Fibroblast of villous mesenchyme (primary cell): ENCODE measurements at places on chromosomes 12 and 14.

- peak; percentile 34 for DNase-seq
These were observed 25.0 kb upstream of the HSPB8 start for GRCh38 chr12:119153477-119154434.

- no peak for DNase-seq
These were observed 67.1 kb upstream of the GZMB start for GRCh38 chr14:24701062-24701461.

GRCh38 chr14:68779761-68780323, 13.0 kb downstream of the ZFP36L1 start:
- DNase-seq, result peak; percentile 94

- DNase-seq, result no peak
These were observed 1.5 kb upstream of the WNT10B start for GRCh38 chr12:48972952-48973483.

DNA sequence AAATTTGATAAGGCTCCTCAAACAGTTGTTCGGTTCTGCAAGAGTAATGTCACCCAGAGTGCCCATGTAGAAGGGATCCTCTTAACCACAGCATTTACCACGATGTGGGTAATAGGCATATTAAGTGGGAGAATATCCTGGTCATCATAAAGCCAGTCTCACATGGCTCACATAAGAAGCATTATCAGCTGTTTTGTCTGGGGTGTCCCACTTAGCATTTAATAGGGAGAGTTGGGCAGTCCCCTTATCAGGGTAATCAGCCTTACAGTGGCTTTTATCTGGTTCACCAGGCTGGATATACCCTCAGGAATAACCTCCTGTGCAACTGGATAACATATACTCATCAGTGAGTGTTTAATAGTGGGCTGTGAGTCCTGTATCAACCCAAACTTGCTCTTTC, 12.9 kb upstream of the TMEM263 start:
- DNase-seq, result no peak

DNA sequence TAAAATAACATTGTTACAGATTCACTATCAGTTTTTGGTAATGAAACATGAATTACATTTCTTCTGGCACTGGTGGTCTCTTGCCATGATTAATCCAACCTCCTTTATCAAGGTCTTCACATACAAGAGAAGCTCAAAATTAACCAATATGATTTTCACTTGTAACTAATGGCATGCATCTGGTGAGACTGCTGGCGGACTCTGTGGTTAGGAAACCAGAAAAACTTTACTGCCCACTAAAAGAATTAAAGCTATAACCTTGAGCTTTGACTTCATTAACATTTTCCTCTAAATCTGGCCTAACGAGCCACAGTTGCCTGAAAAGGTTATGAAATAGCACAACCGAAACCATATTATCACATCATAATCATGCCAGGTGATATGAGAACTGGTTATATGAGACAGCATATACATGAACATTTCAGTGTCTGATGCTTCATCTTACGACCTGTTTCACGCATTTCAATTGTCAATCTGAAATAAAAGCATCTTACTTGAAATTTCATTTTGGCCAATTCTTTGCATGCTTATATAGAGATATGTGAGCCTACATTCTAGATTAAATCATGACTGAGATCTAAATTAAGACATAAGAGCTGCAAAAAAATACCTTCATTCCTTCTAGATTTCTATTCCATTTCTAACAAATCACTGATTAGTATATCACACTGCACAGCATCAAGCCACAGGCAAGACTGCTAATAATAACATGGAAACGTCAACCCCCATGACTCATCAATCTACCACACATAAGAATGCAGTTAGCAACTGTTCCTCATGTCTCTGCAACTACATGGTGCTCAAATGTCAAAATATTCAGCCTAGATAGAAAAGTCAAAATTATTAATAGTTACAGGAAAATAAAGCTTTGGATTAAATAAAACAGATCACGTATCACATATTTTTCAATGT, 89.3 kb downstream of the OSBPL8 start:
- peak; percentile 75 for DNase-seq

- DNase-seq, result no peak
These were observed 94.9 kb downstream of the CHGA start for GRCh38 chr14:93017898-93018297.

DNA sequence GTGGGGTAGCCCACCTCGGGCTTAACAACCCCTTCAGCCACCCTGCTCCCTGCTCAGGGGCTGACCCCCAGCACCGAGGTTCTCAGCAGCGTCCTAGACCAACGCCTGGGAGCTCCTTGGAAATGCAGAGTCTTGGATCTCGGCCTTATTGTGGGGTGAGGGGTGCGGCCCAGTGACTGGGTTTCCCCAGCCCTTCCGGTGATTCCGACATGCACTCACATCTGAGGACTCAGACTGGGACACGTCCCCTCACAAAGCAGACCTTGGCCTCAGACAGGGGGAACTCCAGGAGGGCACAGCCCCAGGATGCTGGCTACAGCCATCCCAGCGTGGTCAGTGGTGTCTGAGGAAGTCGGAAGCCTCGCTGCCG, 117.7 kb downstream of the RFLNA start:
- no peak for DNase-seq

DNA sequence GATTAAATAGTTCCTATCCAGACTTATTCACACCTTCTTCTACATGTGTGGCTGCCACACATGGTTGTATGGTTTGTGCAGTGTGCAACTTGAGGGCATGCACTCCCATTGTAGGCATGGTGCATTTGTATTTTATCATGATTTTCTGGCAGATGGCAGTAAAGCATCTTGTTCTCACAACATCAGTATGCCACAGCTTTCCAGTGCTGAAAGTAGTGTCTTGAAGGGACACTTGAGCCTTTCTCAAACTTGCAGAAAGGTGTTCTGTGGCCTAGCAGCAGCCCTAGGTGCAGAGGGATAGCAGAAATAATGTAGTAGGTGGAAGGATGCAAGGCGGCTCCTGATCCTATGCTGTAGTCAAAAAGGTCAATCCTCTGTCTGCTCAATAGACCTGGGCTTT, 72.9 kb downstream of the LMNTD1 start:
- DNase-seq, result no peak

GRCh38 chr12:25903603-25904245, 54.8 kb upstream of the RASSF8 start:
- no peak for DNase-seq

DNA sequence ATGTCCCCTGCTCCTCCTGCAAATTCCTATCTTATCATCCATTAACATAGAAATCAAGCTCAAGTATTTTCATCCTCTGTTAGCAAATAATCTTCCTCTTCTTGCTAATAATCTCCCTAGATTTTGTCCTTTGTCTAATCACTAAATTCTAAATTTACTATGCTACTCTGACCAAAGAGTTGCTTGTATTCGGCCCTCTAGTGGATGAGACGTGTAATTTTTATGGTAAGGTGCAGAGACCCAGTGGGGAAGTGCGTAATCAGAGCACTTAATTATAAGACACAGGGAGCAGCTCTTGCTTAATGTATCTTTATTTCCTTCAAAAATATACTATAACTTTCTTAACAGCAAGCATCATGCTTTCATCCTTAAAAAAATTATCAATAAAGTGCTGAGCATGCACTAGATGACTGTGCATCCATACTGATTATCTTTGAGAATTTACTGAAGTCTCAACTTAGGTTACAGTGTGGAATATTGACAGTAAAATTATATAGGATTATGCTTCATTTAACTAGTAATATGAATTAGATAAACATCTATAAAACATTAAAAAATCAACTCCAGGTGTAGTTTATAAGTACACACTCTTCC, 212.6 kb downstream of the SLC16A7 start:
- peak; percentile 47 for DNase-seq

GRCh38 chr12:55700255-55701018, 7.3 kb downstream of the ITGA7 start:
- DNase-seq, result no peak

DNA sequence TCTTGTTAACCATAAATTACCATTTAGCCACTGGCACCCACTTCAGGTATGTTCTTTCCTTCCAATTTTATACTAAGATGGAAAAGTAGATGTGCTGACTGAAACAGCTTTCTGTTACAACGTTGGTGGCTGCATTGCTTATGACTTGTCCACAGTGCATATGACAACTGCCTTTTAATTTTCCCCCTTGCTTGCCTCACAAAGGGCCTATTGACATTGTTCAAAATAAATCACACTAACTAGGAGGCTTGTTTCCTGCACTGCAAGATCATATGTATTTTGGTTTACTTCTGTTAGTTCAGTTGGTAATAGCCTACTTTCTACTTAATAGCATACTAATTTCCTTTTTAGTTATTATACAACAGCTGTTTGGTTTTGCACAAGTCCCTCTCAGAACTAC, 55.4 kb downstream of the SCAF11 start:
- no peak for DNase-seq

DNA sequence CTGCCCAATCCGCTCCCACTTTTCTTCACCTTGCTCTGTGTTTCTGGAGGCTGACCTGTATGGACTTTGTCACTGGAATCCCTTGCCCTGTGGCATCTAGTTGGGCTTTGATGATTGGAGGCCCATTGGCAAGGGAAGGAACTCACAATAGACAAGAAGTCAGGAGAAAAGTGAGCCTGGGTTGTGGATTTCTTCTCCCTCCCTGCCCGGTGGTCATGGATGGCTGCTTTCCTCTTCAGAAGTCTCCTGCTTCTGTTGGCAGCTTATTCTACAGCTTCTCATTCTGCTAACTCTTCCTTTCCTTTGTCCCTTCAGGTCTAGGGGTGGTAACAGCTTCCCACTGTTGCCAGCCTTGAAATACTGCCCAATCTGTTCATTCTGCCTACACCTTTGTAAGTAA, 13.9 kb upstream of the CCDC60 start:
- no peak for DNase-seq

GRCh38 chr12:14885718-14886221, at the start of gene MGP:
Gene MGP (minus strand): TSS chr12:14885854. CDS start chr12:14885791, 63 bp downstream.
- peak; percentile 69 for DNase-seq

- DNase-seq, result no peak
These were observed 1.3 kb downstream of the CHST11 start for GRCh38 chr12:104457746-104458693.

GRCh38 chr14:103503296-103503695, 19.3 kb downstream of the CKB start:
- DNase-seq, result no peak

DNA sequence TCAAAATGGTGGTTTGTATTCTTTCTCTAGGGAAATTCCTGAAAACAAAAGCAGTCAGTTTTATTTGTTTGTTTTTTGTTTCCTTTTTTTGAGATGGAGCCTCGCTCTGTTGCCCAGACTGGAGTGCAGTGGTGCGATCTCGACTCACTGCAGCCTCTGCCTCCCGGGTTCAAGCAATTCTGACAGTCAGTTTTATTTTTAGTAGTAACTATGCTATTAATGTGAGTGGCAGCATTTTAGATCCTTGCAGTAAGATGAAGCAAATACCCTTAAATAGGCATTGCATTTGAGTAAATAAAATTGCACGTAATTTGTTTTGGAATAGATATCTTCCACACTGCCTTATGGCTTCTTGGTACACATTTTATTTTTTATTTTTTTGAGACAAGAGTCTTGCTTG, 23.6 kb downstream of the YY1 start:
- no peak for DNase-seq

DNA sequence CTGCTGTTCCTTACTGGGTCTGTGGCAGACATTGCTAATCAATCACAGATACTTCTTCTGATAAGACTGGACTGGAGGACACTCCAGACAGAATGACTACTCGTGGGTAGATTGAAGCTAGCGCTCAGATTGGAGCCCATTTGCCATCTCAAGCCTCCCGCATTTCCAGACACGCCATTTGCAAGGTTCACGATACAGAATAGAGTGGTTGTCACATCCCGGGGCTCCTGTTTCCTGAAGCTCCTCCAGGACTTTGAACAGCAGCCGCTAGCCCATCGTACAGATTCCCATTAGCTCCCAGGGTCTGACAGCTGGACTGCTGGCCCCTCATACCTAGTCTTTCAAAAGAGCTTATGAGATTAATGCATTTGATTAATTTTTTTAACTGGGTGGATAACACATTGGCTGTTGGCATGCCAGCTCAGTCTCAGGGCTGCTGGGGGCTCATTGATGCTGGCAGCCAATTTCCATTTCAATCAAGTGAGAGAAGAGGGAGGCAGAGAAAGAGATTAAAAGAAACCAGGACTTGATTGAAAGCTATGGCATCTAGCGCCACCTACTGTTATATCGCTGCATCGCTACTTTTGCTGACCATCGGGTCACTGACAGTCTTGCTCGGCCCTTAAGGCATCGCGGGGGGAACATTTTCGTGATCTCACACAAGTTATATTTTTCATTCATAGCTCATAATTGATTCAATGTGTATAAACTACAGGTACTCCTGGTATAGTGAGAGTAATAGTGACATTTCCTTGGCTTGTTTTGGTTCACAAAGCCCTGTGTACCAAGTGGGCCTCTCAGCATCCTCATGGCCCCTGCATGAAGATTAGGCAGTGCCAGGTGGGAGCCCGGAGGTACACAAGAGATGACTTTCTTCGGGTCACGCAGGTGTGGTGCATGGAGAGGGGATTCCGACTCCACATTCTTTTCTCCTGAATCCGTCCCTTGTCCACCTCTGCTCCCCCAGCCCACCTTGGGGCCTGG, 78.6 kb downstream of the CCDC60 start:
- DNase-seq, result peak; percentile 60

GRCh38 chr12:67222302-67222701, 46.9 kb upstream of the CAND1 start:
- peak; percentile 18 for DNase-seq

GRCh38 chr12:3491938-3492792, 1.2 kb downstream of the PRMT8 start:
- peak; percentile 53 for DNase-seq

DNA sequence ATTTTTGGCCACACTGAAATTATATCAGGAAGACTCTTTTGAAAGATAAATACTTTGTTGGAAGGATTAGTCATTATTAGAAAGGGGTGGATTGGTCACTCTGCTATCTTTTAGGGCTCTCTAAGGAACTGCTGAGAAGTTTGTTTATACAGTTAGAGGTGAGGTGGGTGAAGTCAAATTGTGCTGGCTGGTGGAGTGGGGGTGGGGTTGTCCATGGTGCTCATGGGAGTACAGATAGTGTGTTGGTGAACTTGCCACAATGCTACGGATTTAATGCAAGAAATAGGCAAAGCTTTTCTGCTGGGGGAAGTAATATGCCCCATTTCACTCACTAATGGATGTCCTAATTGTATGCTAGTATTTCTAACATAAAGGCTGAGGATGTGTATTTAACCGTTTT, 35.8 kb downstream of the SUSD6 start:
- no peak for DNase-seq

- DNase-seq, result no peak
These were observed 20.3 kb downstream of the CMAS start for GRCh38 chr12:22066310-22066709.

GRCh38 chr12:2640281-2640680, 154.5 kb upstream of the FKBP4 start:
- no peak for DNase-seq

- no peak for DNase-seq
These were observed 47.8 kb downstream of the PEBP1 start for GRCh38 chr12:118183711-118184110.

- DNase-seq, result no peak
These were observed 87.0 kb downstream of the DNAI7 start for GRCh38 chr12:25107920-25108319.

- peak; percentile 27 for DNase-seq
These were observed 224.3 kb upstream of the AMIGO2 start for GRCh38 chr12:47303995-47304560.

GRCh38 chr14:54839701-54840119, 62.9 kb downstream of the GCH1 start:
- DNase-seq, result peak; percentile 18

GRCh38 chr12:108734200-108734906, 3.0 kb upstream of the CORO1C start:
- DNase-seq, result peak; percentile 70
